ENCODE measurements at places on chromosomes 6 and 20.

- DNase-seq: peak; percentile 28
Observed at GRCh38 chr6:106823732-106824351, 150.7 kb downstream of the CD24 start.

DNA sequence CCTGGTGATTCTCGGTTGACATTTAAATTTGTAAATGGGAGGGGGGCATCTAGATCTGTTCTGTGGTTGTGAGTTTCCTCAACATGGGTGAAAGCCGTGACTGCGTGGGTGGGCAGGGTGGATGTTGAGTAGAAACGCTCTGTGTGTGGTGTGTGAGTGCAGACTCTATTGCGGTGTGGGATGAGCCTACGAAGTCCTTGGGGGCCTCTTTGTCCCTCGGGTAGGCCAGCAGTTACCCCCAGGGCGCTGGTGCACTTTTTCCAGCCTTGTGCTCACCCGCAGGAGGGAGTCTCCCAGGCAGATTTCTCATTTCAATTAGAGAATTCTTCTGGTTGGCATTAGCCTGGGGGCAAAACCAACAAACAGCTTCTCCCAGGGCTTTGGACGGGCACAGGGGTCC is 10.6 kb downstream of the TOX2 start:
- DNase-seq: no peak

- DNase-seq: no peak
Observed at GRCh38 chr6:151081656-151082055, 158.1 kb upstream of the AKAP12 start.

GRCh38 chr6:158608221-158608620 is 36.3 kb downstream of the DYNLT1 start:
- no peak for DNase-seq

DNA sequence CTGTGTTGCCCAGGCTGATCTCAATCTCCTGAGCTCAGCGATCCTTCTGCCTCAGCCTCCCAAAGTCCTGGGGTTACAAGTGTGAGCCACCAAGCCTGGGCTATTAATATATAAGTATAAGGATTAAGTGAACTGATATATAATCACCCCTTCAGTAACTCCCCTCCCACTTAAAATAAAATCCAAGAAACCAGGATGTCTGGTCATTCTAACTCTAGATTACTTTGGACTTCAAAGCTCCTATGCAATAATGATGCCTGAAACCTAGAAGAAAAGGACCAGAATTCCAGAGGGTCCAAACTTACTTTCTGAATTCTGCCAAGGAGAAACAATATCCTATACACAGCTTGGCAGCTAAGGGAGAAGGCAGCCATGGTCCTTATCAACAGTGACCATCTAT is 206.8 kb upstream of the ZNF217 start:
- no peak for DNase-seq
